ENCODE measurements at places on chromosomes 6 and 20.

GRCh38 chr20:2088891-2089290 lies 12.7 kb upstream of the STK35 start:
- DNase-seq = no peak

GRCh38 chr20:31548820-31549512 lies 34.7 kb downstream of the HM13 start:
- DNase-seq = no peak

DNA sequence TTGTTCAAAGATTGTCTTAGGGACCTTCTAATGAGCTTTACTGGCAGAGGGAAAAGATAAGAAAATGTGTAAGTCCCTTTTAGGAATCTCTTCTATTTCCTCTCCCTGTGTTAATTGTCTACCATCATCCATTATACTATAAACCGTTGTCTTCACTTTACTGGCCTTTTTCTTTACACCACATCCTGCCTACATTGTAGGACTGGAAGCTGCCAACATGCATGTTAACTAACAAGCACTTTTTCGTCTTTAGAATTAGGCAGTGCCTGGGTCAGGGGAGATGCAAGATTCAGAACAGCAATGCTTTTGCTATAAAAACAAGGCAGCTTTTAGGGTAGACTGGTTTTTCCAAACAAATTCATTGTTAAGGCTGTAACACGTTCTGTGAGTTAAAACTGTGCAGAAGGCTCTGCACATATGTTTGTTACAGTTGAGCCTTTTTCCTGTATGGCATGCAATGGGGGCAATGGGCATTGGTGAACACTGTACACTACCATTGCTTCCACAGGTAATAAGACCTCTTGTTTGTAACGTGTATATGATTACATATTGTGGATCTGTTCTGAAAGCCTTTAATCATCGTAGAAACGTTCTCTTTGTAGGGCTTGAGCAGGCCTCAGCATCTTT lies 10.9 kb upstream of the PKIG start:
- no peak for DNase-seq

- no peak for DNase-seq
Observed at GRCh38 chr20:45098103-45098773, 2.7 kb downstream of the KCNS1 start.

DNA sequence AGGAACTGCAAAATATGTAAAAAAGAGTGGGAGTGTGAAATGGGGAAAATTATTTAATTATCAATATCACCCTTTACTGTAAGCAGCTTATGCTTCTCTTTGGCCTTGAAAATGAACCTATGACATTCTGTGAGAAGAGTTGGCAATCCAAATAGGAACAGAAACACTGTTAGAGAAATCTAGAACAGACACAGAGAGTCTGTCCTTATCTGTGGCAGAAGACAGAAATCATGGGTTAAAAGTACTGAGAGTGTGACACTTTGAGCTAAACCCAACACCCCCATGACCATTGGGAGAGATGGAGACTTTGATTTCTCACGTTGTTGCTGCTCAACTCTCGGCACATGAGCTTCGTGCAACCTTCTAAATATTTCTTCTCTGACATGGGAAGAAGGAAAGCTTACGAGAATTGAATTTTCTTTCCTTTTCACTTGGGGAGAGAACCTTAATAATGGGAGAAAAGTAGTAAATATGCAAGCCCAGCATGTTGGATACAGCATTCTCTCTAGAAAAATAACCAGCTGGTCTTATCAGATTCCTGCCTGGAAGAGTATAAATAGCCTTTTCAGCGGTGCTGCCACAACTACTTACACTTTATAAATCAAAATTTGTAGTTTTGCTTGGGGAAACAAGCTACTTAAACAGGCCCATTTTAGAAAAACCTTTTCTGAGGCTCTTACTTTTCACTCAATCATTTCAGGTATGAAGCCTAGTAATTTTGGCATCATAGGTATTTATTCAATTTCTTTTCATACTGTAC lies 49.4 kb upstream of the NOX3 start:
- DNase-seq = no peak

DNA sequence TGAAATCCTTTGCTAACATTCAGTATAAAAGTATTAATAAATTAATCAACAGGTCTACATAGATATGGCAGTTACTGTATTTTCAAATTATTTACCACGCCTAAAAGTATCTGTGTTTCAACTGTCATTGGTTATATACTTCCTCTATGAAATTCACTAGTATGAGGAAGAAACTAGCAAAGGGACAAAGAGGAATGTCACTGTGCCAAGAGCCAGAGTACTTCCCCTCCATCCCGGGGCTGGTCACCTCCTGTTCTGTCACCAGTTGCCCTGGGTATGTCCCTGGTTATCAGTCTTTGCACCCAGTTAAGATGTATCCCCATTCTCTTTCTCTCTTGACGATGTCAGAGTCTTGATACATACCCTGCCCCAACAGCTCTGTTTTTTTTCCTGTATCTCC lies 476.8 kb upstream of the SOX4 start:
- DNase-seq = no peak

DNA sequence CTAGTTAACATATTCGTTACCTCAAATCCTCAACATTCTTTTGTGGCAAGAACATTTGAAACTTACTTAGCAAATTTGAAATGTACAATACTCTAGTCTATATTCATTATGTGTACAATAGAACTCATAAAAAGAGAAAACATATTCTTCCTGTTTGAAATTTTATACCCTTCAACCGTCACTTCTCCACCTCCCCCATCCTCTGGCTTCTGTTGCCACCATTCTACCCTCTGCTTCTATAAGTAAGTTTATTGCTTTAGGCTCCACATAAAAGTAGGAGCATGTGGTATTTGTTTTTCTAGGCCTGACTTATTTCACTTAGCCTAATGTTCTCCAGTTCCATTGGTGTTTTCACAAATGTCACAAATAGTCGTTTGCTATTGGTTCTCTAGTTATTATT lies 205.3 kb downstream of the TENT5A start:
- no peak for DNase-seq

GRCh38 chr20:33009214-33010132 lies 2.0 kb downstream of the BPIFB2 start:
- no peak for DNase-seq

DNA sequence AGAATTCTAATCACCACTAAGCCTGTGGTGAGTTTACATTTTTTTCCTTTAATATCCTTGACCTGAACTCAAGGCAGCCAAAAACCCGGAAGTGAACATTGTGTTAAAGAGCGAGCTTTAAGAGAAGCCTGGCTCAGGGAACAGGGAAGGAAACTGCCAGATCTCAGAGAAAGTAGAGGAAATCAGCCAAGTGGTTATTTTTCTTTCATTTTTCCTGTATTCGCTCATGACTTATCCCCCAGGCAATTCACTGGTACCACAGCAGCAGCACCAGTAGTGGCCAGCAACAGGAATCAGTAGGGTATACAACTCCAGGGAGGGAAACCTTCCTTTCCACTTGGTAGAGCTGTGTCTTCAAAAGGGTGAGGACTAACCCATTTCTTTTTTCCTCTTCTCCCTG lies 89.6 kb upstream of the HMGCLL1 start:
- DNase-seq = no peak

DNA sequence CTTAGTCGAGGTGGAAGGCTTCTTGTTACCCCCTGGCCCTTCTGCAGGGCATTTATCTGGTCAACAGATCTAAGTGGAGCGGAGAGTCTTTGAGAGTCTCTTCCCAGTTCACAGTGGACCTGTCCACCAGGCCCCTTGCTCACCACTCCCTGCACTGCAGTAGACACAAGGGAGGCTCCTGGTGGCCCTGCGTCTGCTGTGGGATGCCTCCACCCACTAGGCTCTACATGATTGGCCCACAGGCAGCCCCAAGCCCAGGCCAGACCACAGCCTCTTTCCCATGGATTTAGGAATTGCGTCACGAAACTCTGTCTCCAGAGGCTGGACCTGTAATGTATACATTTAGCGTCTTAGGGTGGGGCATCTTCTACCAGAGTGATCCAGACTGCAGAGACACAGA lies 28.4 kb downstream of the TBC1D7 start:
- no peak for DNase-seq

- no peak for DNase-seq
Observed at GRCh38 chr6:132081338-132081737, 130.2 kb upstream of the CCN2 start.

DNA sequence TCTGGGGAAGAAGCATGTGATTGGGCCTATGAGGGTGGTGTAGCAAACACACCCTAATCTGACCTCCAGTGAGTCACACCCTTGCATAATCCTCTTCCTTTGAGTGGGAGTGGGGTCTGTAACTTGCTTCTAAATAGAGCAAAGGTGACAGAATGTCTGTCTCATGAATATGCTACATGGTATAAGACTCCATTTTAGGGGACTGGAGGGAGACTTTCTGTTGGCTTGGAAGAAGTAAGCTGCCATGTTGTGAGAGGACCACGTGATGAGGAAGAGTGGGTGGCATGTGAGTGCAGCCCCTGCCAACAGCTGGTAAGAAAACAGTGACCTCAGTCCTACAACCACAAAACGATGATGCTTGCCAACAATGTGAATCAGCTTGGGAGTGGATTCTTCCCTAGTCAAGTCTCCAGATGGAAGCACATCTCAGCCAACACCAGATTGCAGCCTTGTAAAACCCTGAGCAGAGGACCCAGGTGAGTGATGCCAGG lies 3.7 kb downstream of the AK9 start:
- DNase-seq = peak; percentile 96

DNA sequence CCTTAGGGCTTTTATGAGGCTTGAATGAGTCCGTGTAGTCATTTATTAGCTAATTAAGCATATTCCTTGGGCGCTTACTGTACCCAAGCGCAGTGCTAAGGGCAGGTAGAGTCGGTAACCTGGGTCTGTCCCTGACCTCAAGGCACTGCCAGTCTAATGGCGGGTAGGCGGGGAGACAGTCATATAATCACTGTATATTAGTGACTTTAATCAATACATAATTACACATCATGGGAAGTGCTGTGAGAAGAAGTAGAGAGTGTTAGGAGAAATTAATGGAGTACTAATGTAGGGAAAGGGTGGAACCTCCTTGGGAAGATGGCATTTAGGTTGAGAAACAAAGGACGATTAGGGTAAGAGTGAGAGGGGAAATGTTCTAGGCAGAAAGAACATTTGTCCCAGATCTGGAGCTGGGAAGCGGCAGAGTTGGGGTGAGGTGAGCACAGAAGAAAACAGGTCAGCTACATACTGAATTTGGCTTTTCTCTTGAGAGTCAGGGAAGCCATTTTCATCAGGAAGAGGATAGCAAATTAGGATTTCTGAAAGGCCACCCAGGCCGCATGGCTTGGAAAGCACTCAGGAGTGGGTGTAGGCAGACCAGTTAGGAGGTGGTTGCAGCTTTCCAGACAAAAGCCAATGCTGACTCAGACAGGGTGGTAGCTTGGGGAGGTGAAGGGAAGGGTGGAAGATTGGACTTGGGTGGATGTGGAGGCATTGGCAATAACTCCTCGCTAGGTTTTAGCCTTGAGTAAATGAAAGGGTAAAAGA lies 954 bp upstream of the BLCAP start:
- no peak for DNase-seq

DNA sequence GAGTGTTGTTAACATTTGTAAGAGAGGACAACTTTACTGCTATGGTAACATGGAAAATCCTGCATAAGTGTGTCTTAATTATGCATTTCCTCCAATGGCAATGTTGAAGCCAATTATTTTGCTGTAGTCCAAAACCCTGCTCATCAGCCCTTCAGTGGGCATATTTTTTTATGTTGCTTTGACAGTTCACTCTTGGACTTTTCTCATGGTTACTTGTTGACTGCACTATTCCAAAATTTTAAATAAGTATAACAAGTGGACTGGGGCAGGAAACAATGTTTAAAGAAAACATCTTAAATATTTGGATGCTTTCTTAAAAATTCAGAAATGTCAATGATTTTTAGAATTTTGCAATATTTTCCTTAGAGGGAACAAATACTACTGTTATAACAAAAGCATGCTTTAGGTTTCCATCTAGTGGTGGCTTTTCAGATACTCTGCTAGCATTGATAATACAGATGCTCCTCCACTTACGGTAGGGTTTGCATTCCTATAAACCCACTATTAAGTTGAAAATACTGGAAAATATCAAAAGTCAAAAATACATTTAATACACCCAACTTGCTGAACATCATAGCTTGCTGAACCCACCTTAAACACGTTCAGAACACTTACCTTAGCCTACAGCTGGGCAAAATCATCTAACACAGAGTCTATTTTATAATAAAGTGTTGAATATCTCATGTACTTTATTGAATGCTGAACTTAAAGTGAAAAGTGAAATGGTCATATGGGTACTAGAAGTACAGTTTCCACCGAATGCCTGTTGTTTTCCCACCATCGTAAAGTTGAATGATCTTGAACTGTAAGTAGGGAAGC lies 86.4 kb downstream of the ADGRG6 start:
- DNase-seq = peak; percentile 64

GRCh38 chr6:125207956-125208355 lies 54.4 kb downstream of the TPD52L1 start:
- DNase-seq = no peak

DNA sequence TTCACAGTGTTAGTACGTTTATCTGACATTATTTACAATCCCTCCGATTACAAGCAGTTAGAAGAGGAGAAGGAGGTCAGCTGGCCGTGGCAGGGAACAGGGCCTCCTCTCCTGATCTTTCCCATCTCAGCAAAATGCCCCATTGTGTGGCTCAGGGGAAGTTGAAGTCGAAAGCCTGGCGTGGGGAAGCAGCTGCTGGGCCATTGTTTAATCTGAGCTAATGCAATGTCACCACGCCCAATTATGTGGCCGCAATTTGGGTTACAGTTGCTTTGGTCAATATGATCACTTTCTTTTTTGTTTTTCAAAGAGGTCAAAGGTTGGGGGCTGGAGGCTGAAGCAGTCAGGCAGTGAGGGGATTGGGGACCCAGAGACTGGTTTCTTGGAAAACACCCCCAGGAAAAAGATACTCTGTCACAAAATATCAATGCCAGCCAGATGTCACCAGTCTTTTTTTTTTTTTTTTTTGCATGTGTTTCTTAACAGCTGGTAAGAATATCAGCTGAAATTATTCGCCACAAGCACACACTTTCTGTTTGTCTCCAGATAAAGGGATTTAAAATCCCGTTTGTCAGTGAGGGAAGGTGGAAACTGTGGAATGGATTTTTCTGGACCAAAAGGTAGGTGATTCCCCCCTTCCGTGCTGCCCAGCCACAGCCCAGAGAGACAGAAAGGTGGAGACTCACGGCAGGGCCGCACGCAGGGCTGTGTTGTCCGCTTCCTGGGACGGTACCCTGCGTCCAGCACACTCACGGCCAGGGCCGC lies 24.6 kb downstream of the DLL1 start:
- DNase-seq = no peak

- no peak for DNase-seq
Observed at GRCh38 chr6:158439255-158439654, 120.6 kb upstream of the TMEM181 start.

All from MCF 10A (cell line).